Mononuclear cell (primary cell): ENCODE measurements at places on chromosomes 7 and 10. TPM values are rescaled to one million over a fixed set of nuclear protein-coding genes. Genes with fewer than 3 reads are reported as not detected.

PHYHIPL gene
- 0.10 TPM for total RNA-seq

PPP1R9A gene
- 1.6 TPM for total RNA-seq

ZNF736 gene
- 31.3 TPM for total RNA-seq

PIP gene
- total RNA-seq = not detected

PSD gene
- 4.1 TPM for total RNA-seq

SPOCK2 gene
- 488 TPM for total RNA-seq

GRB10 gene
- total RNA-seq = 3.7 TPM

ZEB1 gene
- 172 TPM for total RNA-seq

NRCAM gene
- 1.5 TPM for total RNA-seq

ADAM22 gene
- total RNA-seq = 0.94 TPM

C10orf67 gene
- 0.31 TPM for total RNA-seq

HOXA7 gene
- total RNA-seq = 0.10 TPM

ZMIZ1 gene
- total RNA-seq = 26.2 TPM

TSPAN33 gene
- total RNA-seq = 38.0 TPM

MEPCE gene
- 36.7 TPM for total RNA-seq

FLNC gene
- total RNA-seq = under 0.01 TPM

FXYD4 gene
- not detected for total RNA-seq

OR13A1 gene
- total RNA-seq = 0.10 TPM

THSD7A gene
- 0.10 TPM for total RNA-seq

GPR146 gene
- 4.3 TPM for total RNA-seq

SLC18A2 gene
- total RNA-seq = 2.8 TPM

ZNF789 gene
- 6.1 TPM for total RNA-seq

C7orf33 gene
- total RNA-seq = not detected

UCMA gene
- total RNA-seq = not detected

CPXM2 gene
- not detected for total RNA-seq

SFMBT2 gene
- 22.8 TPM for total RNA-seq

TLX1 gene
- not detected for total RNA-seq

OR2A1 gene
- not detected for total RNA-seq

DLX6 gene
- total RNA-seq = not detected

CDK6 gene
- 28.4 TPM for total RNA-seq

ACTL6B gene
- not detected for total RNA-seq

PRRT4 gene
- 0.10 TPM for total RNA-seq

SEMA3E gene
- not detected for total RNA-seq

BLNK gene
- 3.6 TPM for total RNA-seq

SFTPA1 gene
- total RNA-seq = not detected

NPTX2 gene
- 0.42 TPM for total RNA-seq

RARRES2 gene
- total RNA-seq = not detected

FGL2 gene
- total RNA-seq = 37.4 TPM

LMBR1 gene
- 53.0 TPM for total RNA-seq

BAMBI gene
- total RNA-seq = 1.9 TPM

DNAJC12 gene
- total RNA-seq = not detected

SMO gene
- total RNA-seq = 0.10 TPM

EGR2 gene
- total RNA-seq = 11.9 TPM

VWDE gene
- total RNA-seq = 1.6 TPM

RAPGEF5 gene
- 0.63 TPM for total RNA-seq

MOGAT3 gene
- total RNA-seq = not detected

ATOH7 gene
- total RNA-seq = not detected

REPIN1 gene
- total RNA-seq = 49.2 TPM

GHRHR gene
- total RNA-seq = not detected

LRRN3 gene
- 3.8 TPM for total RNA-seq

GNAT3 gene
- not detected for total RNA-seq

SLC16A9 gene
- total RNA-seq = not detected

MMP21 gene
- total RNA-seq = 0.21 TPM

USP6NL gene
- 14.7 TPM for total RNA-seq

CADPS2 gene
- not detected for total RNA-seq

LRRC61 gene
- total RNA-seq = 15.6 TPM

AKR1C8 gene
- 0.42 TPM for total RNA-seq

TRIL gene
- total RNA-seq = not detected

URGCP gene
- 19.2 TPM for total RNA-seq

PKD2L1 gene
- total RNA-seq = under 0.01 TPM
